ENCODE measurements at places on chromosomes 7 and 10.

GRCh38 chr10:104284846-104285245 lies 15.9 kb downstream of the GSTO2 start:
- no peak for DNase-seq

- DNase-seq, result no peak
These were observed 346.8 kb downstream of the PTPRN2 start for GRCh38 chr7:158240801-158241200.

DNA sequence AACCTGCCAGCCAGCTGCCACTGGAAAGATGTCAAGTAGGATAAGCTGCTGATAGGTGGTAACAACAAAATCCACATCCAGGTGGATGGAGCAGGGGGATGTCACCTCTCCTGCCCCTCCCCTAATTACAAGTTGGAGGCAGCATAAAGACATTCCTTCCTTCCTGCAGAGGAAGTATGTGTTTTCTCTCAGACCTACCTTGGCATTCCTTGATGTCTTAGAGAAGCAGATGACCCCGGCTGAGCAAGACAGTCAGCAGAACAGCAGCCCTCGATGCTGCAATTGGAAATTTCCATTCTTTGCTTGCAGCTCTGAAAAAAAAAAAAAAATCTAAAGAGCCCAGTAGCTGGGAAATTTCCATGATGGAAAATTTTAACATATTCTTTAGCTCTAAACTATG lies 137.5 kb upstream of the MKLN1 start:
- DNase-seq, result no peak

GRCh38 chr10:6198171-6198570 lies 4.6 kb upstream of the PFKFB3 start:
- DNase-seq, result no peak

GRCh38 chr10:68924593-68924992 lies 23.5 kb downstream of the DDX50 start:
- DNase-seq, result no peak

DNA sequence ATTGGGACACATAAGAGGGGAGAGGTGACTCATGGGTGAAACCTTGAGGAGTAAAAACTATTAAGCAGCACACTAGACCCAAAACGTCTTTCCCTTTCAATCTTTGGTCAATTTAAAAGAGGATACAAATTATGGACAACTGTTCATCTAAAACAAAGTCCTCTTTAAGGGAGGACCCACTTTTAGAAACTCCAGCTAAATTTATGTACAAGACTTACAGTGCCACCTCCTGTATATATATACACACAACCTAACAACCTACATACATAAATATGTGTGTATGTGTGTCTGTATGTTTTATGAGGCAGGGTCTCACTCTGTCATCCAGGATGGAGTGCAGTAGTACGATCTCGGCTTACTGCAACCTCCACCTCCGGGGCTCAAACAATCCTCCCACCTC lies 18.1 kb upstream of the ZC3HAV1 start:
- DNase-seq, result no peak

DNA sequence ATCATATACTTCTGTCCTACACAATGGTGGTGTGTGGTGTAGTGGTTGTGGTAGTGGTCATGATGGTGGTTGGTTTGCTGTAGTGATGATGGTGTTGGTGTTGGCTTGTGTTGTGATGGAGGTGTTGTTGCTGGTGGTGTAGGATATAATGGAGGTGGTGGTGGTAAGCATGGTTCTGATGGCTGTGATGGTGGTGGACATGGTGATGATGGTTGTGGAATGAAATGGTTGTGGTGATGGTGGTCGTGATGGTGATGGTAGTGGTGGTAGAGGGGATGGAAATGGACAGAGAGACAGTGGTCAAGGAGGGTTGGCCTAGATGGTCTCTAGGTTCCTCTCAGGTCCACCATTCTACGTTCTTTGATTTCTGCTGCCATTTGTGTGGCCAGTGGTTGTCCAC lies 44.7 kb downstream of the FAM241B start:
- DNase-seq, result no peak

- peak; percentile 70 for DNase-seq
These were observed at the start of gene BHLHA15 for GRCh38 chr7:98211221-98211675. TSS of gene BHLHA15 (plus strand) at chr7:98211439. CDS start at chr7:98212310, 871 bp downstream.

- no peak for DNase-seq
These were observed 19.3 kb downstream of the GFRA1 start for GRCh38 chr10:116253716-116254115.
